ENCODE measurements at places on chromosomes 1 and 21.

DNA sequence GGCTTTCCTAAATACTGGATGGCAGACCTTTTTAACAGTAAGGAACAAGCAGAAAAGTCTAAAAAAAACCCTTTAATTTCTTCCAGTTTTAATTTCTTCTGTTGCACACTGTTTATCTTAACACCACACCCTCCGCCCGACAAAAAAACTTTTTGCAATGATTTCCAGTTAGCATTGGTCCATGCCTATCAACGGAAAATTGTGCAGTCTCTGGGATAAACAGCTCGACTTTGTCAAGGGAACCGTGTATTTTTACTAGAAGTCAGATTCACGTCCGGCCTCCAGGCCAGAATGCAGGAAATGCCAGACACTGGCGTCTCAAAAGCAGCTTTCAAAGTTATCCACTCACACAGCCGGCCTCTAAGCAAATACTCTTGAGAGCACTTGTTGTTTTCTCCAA is 378 bp upstream of the NUP210L start:
- no peak for DNase-seq

- DNase-seq: no peak
These were observed 100.3 kb upstream of the SGIP1 start for GRCh38 chr1:66433611-66434010.

- DNase-seq: no peak
These were observed 13.6 kb upstream of the C1QTNF12 start for GRCh38 chr1:1259951-1260600.

GRCh38 chr21:36697060-36697850 is 1.7 kb upstream of the SIM2 start:
- DNase-seq: no peak

DNA sequence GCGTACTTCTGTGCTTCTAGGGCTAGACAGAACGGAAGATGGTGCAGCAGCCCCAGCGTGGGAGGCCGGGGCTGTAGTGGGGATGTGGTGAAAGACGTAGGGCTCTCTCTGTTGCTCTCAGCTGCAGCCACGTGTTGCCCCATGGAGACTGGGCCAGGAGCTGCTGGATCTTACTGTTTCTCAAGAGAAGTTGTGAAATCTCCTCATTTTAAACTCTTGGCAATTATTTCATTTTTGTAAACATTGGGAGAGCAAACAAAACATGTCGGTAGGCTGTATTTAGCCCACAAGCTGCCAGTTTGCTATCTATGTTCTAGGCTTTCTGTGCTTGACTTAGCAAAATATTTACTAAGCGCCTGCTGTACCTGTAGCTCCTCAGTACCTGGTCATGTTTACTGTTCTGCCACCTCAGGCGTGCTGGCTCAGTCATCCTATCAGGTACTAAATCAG is 15.9 kb upstream of the ELOA start:
- DNase-seq: no peak

- no peak for DNase-seq
These were observed 25.7 kb upstream of the ABCG1 start for GRCh38 chr21:42193131-42193671.

GRCh38 chr1:184030433-184031091 is 7.0 kb downstream of the COLGALT2 start:
- no peak for DNase-seq

- no peak for DNase-seq
These were observed 7.0 kb upstream of the TRIT1 start for GRCh38 chr1:39890273-39890672.

DNA sequence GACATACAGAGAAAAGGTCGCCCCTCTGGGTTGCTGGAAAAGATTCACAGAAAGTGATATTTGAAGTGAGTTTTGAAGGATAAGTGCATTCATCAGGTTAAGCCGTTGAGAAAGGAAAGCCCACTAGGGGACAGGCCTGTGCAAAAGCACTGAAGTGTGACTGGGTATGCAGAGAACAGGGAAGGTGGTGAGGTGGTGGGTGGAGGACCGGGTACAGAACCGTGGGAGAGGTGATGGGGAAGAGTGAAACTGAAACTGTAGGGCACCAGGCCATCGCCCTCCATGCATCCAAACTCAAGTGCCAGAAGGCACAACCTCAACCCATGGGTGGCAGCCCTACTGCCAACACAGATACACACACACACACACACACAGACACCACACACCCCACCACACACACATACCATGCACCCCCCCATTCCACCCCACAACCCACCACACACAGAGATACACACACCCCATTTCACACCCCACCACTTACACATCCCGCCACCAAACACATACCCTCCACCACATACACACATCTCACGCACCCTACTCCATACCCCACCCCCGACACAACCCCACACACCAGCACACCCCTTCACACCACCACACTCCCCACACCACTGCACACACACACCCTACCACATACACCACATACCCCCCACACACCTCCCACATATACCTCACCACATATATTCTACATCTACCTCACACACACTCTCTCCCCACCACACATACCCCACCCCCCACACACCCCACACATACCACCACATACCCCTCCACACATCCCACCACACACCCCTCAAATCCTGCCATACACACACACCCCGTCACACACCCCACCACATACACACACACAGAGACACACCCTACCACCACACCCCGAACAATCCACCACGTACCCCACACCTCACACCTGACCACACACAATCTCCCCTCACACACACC is 59.0 kb downstream of the TSEN15 start:
- no peak for DNase-seq

Measured in GDM1 (cell line).